Activated CD4-positive, alpha-beta T cell treated with anti-CD3 and anti-CD28 coated beads for 36 hours (primary cell): ENCODE measurements at places on chromosomes 16 and 17. TPM values are rescaled to one million over a fixed set of nuclear protein-coding genes. Genes with fewer than 3 reads are reported as not detected.

HEATR9 gene
- total RNA-seq, result 0.18 TPM

TMC5 gene
- total RNA-seq, result not detected

DNA sequence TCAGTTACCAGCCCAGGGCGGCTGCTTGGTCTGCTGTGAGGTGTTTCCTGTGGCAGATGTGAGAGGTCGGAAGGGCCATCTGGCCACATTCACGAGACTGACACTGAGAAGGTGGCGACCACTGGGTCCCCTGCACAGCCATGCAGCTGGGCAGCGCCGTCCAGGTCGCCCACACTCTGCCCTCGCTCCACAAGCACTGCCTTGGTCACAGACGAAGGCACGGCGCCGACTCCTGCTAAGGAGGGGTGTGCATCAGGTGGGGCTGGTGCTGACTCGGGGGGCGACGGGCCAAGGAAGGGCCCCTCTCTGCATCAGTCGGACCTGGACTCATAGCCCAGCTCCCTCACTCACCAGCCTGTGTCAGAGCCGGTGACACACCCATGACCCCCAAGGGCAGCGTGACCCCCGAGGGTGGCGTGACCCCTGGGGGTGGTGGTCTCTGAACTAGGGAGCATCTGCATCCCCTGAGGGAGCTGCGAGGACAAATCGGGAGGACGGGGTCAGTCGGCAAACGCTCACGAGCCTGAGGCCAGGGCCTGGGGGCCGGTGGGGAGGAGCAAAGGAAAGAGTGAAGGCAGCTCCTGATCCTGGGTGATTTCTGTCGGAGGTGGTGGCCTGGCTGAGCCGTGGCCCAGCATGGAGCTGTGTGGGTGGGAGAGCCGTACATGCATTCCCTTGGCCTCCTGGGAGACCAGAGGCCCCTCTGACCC, 30.4 kb downstream of the NME3 start:
- H3K27me3 ChIP-seq, result no peaks in the 10 kb centered on the region
- H3K4me1 ChIP-seq, result no peaks in the 10 kb centered on the region
- H3K4me3 ChIP-seq, result no peak overlapping the region
- H3K36me3 ChIP-seq, result peaks cover 3% of the 10 kb centered on the region
- H3K27ac ChIP-seq, result no peak overlapping the region

P3H4 gene
- 1.5 TPM for total RNA-seq

GRCh38 chr17:2682176-2682938, 29.2 kb downstream of the CLUH start:
- H3K4me3 ChIP-seq, result no peak overlapping the region
- H3K4me1 ChIP-seq, result no peaks in the 10 kb centered on the region
- no peaks in the 10 kb centered on the region for H3K27me3 ChIP-seq
- no peak overlapping the region for H3K27ac ChIP-seq
- H3K36me3 ChIP-seq, result peaks cover 40% of the 10 kb centered on the region
